ENCODE measurements at places on chromosomes 1 and 21.
A peak's percentile ranks its signal among the peaks of the same experiment; 100 is the strongest.

GRCh38 chr1:2028870-2029560 lies 9.9 kb downstream of the GABRD start:
- no peak for DNase-seq

DNA sequence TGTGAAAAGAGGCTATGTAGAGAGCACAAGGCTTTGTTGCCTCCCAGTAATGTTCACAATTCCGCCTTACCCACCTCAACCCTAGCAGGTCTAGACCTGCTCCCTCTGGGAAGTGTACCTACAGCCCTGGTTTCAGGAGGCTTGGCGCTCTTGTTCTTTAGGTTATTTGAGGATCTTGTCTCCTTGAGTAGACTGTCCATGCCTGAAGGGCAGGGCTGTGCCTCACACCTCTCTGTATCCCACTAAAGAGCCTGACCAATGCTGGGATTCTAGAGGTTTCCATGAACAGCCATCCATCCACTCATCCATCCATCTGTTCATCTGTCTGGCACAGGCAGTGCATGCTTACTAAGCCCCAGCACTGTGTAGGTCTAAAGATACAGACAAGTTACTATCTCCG lies 1.0 kb downstream of the RAB7B start:
- no peak for DNase-seq

DNA sequence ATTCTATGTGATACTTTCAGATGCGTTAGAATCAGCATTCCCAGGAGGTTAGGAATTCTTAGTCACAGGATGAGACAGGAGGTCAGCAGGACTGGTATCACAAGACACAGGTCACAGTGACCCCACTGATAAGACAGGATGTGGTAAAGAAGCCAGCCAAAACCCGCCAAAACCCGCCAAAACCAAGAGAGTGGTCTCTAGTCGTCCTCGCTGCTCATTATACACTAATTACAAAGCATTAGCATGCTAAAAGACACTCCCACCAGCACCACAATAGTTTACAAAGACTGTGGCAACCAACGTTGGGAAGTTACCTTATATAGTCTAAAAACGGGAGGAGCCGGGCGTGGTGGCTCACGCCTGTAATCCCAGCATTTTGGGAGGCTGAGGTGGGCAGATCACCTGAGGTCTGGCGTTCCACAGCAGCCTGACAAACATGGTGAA lies 13.9 kb upstream of the ACTA1 start:
- DNase-seq, result no peak

GRCh38 chr1:176885751-176886150 lies 278.8 kb downstream of the ASTN1 start:
- DNase-seq, result no peak

GRCh38 chr1:40032240-40032891 lies 8.2 kb upstream of the CAP1 start:
- peak; percentile 49 for DNase-seq

DNA sequence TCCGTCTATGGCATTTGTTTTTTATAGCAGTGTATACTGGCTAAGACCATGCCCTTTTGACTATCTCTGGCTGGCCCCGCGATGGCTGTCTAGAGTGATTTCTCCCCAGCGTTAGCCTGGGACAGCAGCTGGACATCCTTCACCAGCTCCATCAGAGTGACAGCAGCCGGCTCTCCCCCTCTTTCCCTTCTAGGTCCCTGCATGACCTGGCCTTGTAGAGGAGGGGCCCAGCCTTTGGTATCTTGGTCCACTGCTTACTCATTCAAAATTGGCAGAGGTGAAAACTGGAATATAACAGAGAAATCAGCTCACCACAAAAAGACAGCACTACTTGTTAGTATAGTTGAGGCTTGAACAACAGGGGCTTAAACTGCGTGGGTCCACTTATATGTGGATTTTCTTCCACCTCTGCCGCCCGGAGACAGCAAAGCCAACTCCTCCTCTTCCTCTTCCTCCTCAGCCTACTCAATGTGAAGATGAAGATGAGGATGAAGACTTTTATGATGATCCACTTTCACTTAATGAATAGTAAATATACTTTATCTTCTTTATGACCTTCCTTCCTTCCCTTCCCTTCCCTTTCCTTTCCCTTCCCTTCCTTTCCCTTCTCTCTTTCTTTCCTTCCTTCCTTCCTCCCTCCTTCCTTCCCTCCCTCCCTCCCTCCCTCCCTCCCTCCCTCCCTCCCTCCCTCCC lies 29.4 kb upstream of the B3GALNT2 start:
- DNase-seq, result no peak

All from central memory CD4-positive, alpha-beta T cell (primary cell).